ENCODE measurements at places on chromosomes 6 and 20. TPM values are rescaled to one million over a fixed set of nuclear protein-coding genes. Genes with fewer than 3 reads are reported as not detected.

GRCh38 chr6:36345681-36346466, 9.2 kb upstream of the BNIP5 start:
- DNase-seq, result no peak

- DNase-seq, result no peak
These were observed at the start of gene SERAC1 for GRCh38 chr6:158168040-158168289. TSS of gene SERAC1 (minus strand) at chr6:158168262. CDS start at chr6:158158363, 9,899 bp downstream.

Gene PKIB
- 0.65 TPM for total RNA-seq

DNA sequence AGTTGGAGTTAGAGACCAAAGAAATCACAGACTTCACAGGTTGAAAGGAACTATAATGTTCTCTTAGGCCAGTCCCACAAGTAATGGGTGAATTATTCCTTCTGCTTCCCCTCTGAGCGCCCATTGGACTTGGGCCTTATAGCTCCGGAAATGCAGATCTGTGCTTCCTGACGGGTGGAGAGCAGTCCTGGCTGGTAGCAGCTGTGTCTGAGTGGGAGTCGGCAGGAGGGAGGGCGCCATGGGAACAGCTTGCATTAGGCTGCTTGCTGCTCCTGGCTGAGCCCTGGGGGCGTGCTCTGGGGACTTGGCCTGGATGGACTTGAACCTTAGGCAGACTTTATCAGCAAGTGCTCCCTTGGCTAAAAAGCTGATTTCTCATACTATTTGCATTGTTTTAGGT, 18.4 kb upstream of the NUP153 start:
- no peak for DNase-seq

- no peak for DNase-seq
These were observed 166.5 kb upstream of the SNX9 start for GRCh38 chr6:157656437-157656997.

GRCh38 chr20:57236813-57237584, 29.4 kb downstream of the BMP7 start:
- no peak for DNase-seq

DNA sequence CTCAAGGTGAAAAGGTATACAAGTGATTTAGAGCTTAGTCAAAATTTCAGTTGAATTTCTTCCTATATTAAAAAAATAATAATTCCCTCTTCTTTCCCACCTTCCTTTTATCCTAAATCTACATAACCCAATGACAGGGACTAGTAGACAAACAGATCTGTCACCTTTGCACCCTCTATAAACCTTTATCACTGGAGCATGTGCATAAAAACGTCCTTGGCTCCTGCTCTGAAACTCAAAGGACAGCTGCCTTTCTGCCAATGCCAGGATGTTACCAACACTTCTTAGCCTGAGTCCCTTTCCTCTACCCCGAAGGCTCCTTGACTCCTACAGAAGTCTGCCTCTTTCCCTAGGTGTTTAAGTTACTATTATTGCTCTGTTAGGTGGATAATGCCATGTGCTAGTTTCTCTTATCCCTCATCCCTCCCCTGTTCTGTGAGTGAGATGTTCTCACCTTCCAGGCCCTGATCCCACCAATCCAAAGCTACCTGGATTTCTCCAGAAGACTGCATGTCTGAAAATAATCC, 4.3 kb downstream of the CLVS2 start:
- no peak for DNase-seq

GRCh38 chr20:16639027-16639941, 66.0 kb upstream of the KIF16B start:
- no peak for DNase-seq

GRCh38 chr20:50395251-50395729, 114.9 kb upstream of the PTPN1 start:
- DNase-seq, result no peak

GRCh38 chr6:107657755-107658461, 166.2 kb downstream of the SCML4 start:
- no peak for DNase-seq

- no peak for DNase-seq
These were observed 575 bp upstream of the CNR1 start for GRCh38 chr6:88166493-88167351.

Gene MATN4
- not detected for total RNA-seq

Gene GPR63
- total RNA-seq, result 0.18 TPM

Gene BPIFB1
- total RNA-seq, result not detected

- DNase-seq, result no peak
These were observed 123.2 kb downstream of the RFPL4B start for GRCh38 chr6:112470376-112470775.

Gene F13A1
- total RNA-seq, result 1.6 TPM

DNA sequence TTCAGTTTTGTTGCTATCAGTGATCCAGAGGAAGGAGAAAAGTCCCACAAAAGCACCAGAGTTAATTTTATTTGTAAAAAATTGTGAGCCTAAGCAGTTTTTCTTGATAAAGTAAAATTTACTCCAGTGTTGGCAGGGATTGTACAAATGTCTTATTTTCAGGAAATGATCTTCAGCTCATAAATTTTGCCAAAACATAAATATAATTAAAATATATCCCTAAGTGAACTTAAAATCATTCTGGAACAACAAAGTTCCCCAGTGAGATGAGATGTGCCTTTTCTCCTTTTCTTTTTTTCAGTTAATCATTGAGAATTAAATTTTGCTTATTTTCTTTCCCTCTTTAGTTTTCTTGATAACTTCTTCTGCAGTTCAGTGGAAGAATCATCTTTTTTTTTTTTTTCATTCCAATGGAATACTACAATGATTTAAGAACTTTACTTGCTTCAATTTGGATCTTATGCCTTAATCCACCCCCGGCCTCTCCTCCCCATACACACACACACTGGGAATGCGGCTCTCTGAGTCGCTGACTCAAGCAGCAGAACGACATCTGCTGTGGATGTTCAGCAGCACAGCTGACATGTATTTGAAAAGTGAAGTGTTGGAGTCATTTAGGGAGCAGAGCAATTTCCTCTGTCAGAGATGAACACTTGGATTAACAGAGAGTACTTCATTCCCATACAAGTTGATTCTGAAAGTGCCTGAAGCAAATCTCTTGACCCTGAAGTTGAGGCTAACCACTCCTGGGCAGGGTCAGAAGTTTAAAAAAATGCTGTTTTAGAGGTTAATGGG, 27.7 kb upstream of the LAMA4 start:
- no peak for DNase-seq

GRCh38 chr20:51327251-51327841, 215.2 kb downstream of the NFATC2 start:
- no peak for DNase-seq

Gene OR2J3
- total RNA-seq, result not detected

DNA sequence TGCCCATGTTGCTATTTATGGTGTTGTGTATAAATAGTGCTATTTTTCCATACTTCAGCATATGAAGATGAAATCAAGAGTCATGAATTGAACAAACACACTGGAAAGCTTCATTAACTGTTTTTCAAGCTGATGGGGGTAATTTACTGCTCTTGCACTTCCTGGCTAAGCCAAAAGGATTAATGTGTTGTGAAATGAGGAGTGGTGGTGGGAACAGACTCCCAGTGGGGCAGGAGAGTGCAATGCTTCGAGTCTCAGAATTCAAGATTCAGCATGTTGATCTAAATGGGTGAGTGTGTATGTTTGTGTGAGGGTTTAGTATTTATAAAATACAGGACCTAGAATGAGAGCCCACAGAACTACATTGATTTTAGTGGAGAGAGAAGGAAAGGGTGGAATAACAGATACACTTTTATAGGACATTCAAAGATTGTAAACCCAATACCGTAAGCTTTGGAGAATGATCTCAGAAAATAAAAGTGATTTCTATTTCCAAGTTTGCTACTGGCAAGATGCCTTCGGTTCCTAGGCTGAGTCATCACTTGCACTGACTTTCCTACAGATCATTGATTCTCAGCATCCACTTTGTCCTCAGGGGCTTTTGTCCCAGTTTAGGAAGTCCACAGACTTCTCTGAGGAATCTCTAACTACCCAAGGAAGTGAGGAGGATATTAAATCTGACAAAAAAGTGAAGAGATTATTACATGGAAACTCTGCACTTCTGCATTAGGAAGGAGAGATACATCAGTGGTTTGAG, 303.6 kb downstream of the TRDN start:
- DNase-seq, result no peak
